ENCODE measurements at places on chromosomes 4 and X.
A peak's percentile ranks its signal among the peaks of the same experiment; 100 is the strongest.

- DNase-seq, result no peak
Measured at GRCh38 chr4:132026816-132027215, 1122.3 kb upstream of the PCDH10 start.

GRCh38 chr4:1033840-1034551 is 22.6 kb downstream of the FGFRL1 start:
- peak; percentile 82 for DNase-seq

GRCh38 chr4:54879576-54879975 is 221.8 kb downstream of the KIT start:
- DNase-seq, result peak; percentile 77

GRCh38 chr4:15990570-15991285 is 27.8 kb upstream of the FGFBP2 start:
- no peak for DNase-seq

DNA sequence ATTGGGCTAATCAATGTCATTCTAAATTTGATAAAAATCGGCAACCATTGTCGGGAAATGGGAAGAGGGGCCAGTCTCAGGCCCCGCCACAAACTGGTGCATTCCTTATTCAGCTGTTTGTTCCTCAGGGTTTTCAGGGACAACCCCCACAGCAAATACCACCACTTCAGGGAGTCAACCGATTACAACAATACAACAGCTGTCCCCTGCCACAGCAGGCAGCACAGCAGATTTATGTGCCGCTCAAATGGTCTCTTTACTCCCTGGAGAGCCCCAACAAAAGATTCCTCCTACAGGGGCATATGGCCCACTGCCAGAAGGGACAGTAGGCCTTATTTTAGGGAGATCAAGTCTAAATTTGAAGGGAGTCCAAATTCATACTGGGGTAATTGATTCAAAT is 61.8 kb downstream of the ZNF732 start:
- no peak for DNase-seq
